ENCODE measurements at places on chromosomes 16 and 17.

- peak; percentile 64 for DNase-seq
Observed at GRCh38 chr16:57600048-57600835, 28.2 kb upstream of the ADGRG1 start.

- DNase-seq, result peak; percentile 13
Observed at GRCh38 chr16:53501216-53501859, 1.7 kb downstream of the AKTIP start.

DNA sequence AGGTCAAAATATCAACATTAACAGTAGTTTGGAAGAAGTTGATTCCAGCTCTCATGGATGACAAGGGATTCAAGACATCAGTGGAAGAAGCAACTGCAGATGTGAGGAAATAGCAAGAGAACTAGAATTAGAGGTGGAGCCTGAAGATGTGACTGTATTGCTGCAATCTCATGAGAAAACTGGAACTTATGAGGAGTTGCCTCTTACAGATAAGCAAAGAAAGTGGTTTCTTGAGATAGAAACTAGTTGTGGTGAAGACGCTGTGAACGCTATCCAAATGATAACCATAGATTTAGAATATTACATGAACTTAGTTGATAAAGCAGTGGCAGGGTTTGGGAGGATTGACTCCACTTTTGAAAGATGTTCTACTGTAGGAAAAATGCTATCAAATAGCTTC lies 67.8 kb downstream of the GOSR1 start:
- DNase-seq, result no peak

- DNase-seq, result no peak
Observed at GRCh38 chr17:47200325-47200664, 8.9 kb upstream of the MYL4 start.

- DNase-seq, result peak; percentile 35
Observed at GRCh38 chr16:17273142-17273561, 197.6 kb downstream of the XYLT1 start.

DNA sequence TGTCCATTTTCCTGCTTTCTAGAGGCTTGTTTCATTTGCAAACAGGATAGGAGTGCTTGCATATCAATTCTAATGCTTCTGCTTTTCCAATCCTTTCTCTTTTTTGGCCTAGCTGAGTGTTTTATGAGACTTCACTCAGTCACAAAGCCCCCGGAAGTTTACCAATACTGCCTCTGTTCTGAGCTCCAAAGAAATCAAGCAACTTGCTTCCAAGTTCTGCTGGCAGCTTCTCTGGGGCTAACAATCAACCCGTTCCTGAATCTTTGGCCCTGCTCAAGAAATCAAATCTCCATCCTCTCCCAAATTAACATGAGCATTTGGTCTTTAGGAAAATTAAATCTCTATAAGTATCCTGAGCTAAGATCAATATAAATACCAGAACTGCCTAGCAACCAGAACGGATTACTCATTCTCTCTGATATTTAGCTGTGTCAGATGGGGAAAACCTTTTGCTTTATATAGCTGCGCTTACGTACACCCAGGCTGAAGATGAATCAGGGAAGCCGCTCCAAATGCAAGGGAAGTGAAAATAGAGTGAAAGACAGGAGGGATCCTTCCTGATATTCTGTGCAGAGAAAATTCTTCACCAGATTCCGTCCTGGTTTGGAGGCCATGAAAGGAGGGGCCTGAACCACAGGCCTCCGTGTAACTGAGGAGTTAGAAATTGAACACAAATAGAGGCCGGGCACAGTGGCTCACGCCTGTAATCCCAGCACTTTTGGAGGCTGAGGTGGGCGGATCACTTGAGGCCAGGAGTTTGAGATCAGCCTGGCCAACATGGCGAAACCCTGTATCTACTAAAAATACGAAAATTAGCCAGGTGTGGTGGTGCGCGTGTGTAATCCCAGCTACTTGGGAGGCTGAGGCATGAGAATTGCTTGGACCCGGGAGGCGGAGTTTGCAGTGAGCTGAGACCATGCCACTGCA lies 23.3 kb upstream of the GRB2 start:
- no peak for DNase-seq

GRCh38 chr17:38894276-38894675 lies 24.4 kb downstream of the LASP1 start:
- DNase-seq, result no peak

DNA sequence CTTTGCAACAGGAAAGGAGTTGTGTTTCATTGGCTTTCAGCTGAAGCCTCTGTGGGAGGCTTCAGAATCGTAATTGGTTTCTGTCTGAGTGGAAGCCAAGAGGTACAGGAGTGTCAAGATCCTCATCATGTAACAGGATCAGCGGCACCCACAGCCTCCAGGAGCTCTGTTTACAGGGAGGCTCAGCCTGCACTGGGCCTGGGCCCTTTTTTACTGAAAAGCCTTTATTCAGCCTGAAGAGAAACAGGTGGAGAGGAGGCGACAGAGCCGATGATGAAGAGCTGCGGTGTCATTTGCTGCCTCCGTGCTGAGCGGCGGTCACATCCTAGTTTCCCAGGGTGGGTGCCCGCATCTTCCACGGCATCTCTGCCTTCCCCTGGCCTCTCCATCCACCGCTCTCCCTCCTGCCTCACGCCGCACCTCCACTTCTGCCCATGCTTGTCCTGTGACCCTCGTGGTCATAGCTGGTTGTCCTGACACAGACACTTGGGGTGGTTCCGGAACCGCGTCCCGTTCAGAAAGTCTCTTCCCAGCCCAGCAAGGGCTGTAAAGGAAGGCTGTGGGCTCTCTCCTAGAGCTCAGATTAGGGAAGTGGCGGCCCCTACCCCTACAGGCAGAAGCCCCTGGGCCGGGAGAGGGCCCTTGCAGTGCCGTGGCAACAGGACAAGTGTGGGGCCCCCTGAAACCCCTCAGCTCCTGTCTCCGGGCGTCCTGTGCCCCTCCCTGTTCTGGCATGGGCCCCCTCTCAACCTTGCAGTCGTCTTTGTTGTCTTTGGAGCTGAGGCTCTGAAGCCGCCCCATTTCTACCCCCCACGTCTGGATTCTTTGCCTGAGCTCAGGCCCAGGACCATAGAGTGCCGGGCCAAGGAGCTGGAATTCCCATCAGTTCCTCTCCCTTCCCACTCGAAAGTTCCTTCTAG lies 53.9 kb upstream of the CHMP6 start:
- DNase-seq, result no peak

DNA sequence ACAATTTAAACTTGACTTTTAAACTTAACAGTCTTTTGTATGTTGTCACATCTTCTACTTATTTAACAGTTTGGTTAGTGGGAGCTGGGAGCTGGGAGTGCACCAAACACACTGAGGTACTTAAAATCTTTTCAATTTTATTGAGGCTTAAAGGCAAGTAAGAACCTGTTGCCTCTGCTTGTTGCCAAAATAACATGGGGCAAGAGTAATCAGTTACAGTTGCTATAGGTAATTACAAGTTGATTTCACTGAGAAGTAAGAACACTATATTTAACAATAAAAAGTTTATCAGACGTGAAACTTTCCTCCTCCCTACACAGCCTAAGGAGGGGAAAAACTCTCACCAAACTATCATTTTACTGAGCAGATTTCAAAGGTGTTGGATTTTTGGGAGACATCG lies 135.2 kb downstream of the FTO start:
- no peak for DNase-seq

- DNase-seq, result no peak
Observed at GRCh38 chr17:11122908-11123307, 118.1 kb upstream of the SHISA6 start.

GRCh38 chr17:57442914-57443571 lies 186.7 kb downstream of the MSI2 start:
- peak; percentile 65 for DNase-seq

DNA sequence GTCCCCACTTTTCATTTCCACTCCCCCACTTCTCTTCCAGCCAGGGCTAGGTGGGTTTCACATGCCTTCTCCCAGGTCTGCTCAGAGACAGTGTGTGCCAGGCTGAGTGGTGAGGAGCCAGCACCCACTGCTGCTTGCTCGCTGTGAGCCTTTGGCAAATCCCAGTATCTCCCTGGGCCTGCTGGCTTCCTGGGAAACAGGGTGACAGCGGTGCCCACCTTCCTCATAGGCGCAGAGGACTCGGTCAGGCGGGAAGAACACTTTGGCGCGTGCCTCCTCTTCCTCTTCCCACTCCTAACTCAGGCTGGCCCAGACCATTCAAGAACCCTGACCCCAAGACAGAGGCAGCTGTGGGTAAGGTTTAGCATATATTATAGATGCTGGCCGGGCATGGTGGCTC lies 456 bp upstream of the PRSS53 start:
- no peak for DNase-seq

DNA sequence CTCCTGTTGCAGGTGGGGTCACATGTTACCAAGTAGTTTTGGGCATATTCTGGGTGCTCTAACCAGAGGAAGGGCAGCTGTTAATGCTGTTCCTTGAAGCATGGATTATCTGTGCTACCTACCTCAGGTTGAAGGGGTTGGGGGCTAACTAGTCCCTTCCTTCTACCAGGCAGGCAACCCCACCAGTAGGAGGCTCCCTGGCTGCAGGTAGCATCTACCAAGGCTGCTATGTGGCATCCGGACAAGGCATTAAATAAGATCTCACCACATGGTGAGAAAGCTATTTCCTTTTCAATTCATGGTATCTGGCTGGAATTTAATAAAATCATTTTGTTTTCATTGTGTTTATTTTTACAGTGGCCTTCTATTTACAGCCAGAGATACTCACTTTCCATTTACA lies 62.5 kb downstream of the CACNG3 start:
- no peak for DNase-seq

DNA sequence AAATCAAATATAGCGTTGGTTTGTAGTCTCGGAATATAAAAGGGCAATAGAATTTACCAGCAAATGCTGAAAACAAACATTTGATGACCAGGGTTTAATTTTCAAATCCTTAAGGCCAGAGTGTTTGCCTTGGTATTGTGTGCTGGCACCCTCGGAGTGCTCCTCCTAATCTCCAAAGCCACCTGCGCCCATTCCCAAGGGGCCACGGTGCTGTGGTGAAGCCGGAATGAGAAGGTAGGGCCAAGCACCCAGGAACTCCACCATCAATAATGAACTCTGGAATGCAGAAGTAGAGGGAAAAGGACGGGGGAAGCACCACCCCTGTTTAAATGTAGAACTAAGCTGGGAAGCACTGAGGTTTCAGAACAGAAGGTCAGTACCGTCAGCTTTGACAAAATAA lies 51.9 kb downstream of the COG7 start:
- DNase-seq, result no peak

GRCh38 chr17:77461277-77462057 lies 320.7 kb downstream of the SEC14L1 start:
- DNase-seq, result no peak

GRCh38 chr17:65604070-65604469 lies 42.6 kb upstream of the AXIN2 start:
- no peak for DNase-seq

DNA sequence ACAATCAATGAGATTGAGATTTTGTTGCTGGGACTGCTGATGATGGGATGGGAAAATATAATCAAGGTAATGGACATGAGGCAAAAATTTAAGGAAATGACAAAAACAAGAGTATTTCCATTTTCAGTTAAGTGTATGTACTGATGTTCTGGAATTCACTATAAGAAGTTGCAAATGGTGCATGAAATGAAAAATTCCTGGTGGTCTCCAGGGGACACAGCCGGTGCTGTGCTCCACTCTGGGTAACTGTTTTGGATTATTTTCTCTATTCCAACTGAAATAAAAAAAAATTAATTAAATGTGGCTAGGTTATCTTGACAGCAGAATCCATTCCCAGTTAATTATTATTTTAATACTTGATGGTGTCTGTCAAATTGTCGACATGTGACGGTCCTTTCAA lies 305.6 kb downstream of the WWOX start:
- no peak for DNase-seq

GRCh38 chr17:61617330-61617729 lies 26.3 kb upstream of the NACA2 start:
- no peak for DNase-seq

DNA sequence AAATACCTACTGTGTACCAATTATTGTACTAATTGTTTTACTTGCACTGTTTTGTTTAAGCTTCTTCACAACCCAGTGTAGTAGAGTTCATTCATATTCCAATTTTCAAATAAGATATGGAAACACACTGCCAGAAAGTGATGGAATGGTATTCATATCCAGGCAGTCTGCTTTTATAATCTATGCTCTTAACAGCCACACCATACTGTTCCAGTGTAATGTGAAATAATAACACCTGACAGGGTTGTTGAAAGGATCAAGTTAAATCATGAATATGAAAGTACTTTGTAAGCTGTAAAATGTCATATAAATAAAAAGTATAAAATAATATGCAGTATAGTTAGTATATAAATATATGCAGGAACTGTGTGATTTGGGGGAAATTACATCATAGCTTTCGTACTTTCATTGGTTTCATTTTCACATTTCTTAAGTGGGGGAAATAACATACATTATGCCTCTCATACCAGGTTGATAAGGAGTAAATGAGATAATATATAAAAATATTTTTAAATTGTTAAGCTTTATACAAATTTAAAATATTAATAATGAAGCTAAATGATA lies 230.8 kb downstream of the TANC2 start:
- DNase-seq, result no peak

GRCh38 chr17:18246880-18247612 lies 11.5 kb downstream of the FLII start:
- DNase-seq, result peak; percentile 70

- DNase-seq, result no peak
Observed at GRCh38 chr16:54211203-54211602, 75.4 kb downstream of the IRX3 start.

DNA sequence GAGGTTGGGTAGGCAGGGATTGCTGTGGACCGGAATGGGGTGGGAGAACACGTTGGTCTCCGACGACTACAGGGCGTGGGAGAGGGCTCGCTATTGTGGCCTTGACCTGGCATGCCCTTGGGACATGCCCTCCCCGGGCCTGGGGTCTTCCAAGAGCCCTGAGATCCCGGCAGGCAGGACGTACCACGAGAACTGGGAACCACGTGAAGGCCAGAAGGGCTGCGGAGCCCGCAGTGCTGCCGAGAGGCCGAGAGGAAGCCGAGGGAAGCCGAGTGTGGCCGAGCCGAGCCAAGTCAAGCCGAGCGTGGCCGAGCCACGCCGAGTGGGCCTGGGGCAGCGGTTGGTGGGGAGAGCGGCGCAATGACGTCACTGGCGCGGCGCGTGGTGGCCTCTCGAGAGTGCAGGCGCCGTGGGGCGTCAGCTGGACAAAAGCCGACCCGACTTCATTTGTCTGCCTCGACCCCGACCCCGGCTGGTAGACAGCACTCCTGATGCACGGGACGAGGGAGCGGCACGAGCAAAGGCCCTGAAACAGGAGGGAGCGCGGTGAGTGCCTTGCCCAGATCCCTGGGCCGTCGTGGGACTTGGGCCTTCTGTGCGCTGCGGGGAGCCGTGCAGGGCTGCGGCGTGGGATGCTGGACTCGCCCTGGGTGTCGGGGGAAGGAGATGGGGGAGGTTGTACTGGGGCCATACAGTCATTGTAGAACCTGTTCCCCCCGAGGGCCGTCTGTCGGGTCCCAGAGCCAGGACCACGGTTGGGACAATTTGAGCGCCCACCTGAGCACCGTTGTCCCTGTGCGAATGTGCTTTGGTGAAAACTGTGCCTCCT lies 6.6 kb downstream of the SOCS1 start:
- DNase-seq, result peak; percentile 56

- DNase-seq, result no peak
Observed at GRCh38 chr17:60141111-60142018, 8.4 kb upstream of the CA4 start.

- DNase-seq, result no peak
Observed at GRCh38 chr16:83940630-83941378, 12.2 kb upstream of the OSGIN1 start.

Data from stimulated activated CD4-positive, alpha-beta T cell treated with anti-CD3 and anti-CD28 coated beads, Interleukin-2, amount 100 ng/mL, for 24 hours (primary cell).